Stimulated activated CD8-positive, alpha-beta memory T cell treated with anti-CD3 and anti-CD28 coated beads, Interleukin-7, amount 100 ng/mL, for 1 hour (primary cell): ENCODE measurements at places on chromosomes 6 and 20.

DNA sequence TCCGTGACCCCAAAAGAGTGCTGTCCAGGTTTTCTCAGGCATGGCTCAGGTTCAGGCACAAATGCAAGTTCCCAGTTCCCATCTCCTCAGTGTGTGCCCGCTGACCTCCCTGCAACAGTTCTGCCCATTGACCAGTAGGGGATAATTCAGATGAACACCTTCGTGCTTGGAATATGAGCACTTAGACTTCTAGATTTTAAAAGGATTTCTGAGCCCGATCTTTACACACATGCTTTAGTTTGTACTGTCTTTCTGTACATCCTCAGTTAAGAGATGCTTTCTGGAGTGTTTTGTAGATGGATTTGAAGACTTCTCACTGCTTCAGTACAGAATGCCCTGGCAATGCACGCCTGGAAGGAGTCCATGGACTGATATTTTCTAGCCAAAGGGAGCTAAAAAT lies 239.6 kb upstream of the PLCB4 start:
- DNase-seq, result no peak

GRCh38 chr20:49460916-49461315 lies 21.6 kb downstream of the KCNB1 start:
- no peak for DNase-seq

- no peak for DNase-seq
Measured at GRCh38 chr6:15551798-15552197, 111.0 kb downstream of the DTNBP1 start.

GRCh38 chr6:108559884-108560462 lies 744 bp upstream of the FOXO3 start:
- peak; percentile 11 for DNase-seq

DNA sequence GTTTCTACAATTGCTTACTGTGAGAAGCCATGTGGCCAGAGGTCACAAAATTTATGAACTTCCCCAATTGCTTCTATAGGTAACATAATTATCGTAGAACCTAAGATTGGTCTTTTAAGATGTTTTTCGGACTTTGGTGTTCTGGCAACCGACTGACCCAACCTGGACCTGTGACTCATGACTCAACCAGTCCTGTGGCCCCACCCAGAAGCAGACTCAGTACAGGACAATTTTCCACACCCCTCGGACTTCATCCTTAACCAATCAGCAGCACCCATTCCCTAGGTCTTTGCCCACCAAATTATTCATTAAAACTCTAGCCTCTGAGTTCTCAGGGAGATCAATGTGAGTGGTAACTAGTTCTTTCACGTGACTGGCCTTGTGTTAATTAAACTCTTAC lies 26.4 kb upstream of the AKAP12 start:
- DNase-seq, result no peak

DNA sequence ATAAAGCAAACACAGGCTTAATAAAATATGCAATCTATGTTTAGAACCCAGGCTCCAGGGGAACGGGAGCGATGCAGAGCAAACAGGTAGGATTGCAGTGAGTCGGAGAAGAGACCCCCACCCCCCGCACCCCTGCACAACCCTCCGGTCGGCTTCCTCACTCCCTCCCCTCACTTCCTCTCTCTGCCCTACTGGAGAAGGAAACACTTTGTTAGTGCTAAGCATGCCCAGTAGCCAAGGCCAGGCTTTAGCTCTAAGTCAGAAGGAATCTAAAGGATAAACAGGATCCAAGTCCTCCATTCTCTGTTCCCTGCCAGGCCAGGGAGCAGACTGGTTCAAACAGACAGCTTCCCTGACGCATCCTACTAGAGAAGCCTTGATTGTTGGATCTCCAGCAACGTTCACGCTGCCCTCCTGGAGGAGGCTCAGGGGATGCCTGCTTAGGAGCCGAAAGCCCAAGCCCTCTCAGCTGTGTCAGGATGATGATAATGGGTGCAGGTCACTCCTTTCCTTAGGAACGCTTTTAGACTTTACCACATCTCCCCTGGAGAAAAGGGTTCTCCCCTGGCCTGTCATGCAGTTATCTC lies 14.7 kb downstream of the FOXQ1 start:
- DNase-seq, result no peak

DNA sequence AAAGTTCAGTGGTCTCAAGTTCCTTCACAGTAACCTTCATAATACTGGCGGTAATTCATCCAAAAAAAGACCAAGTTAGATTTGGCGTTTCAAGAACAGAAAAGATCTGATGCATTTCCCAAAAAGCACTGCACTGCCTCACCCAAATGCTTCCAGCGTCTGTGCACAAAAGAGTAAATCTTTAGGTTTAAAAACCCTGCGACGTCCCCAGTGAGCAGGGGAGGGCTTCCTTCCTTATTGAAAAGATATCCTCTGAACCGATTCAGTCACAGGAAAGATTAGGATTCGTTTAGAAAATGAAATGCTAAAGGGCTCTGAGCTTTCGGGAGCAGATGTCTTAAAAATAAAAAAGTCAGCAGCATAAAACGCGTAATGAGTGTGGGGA lies 654 bp downstream of the TBC1D7 start:
- no peak for DNase-seq

- no peak for DNase-seq
Measured at GRCh38 chr20:47438464-47439381, 63.0 kb upstream of the NCOA3 start.

GRCh38 chr6:125534430-125535263 lies 214.8 kb upstream of the HEY2 start:
- no peak for DNase-seq

DNA sequence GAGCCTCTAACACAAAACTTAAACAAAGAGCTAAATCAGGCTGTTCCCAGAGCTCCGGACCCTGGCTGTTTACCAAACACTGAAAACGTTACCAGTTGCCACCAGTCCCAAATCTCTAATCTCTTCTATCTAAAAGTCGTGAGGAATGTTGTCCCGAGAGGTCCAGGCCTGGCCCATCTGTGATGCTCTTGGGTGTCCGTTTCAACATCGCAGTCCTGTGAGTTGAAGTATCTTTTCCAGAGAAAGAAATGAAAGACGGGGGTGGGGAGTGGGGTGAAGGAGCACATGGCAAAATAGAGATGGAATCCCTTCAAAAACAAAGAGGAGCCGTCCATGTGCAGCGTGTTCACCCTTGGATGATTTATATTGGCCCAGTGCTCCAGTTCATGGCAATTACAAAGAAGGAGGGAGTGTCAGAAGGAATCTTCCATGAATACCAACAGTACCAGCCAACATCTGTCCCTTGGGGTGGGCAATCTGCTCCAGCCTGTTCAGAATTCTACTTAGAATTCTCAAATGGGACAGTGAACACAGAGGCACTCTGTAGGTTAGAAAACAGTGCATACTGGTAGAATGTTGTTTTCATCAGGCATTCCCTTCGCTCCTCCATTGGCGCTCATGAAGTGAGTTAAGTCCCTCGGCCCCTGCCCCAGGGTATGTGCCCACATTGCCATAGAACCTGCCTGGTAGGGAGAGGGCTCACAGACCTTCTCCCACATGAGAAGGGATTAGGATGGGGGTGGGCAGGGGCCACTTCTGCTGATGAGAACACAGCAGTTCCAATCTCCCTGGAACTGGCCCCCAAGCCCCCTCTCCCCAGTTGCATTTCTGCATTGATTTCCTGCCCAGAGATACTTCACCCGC lies 112.1 kb downstream of the LY86 start:
- DNase-seq, result no peak

DNA sequence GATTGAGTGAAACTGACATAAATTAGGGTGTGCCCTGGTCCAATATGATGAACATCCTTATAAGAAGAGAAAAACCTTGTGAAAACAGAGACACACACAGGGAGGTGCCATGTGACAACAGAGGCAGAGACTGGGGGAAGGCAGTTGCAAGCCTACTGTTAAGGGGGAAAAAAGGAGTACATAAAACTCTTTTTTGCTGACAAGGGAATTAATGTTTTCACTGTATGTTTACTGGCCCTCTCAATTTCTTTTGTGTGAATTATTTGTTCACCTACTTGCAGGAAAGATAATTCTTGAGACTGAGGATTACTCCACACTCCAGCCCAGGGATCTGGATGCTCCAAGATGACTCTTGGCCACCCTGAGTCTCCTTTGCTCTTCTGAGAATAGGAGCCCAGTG lies 12.1 kb upstream of the NRSN1 start:
- no peak for DNase-seq

GRCh38 chr20:796921-797320 lies 28.6 kb upstream of the SLC52A3 start:
- no peak for DNase-seq

DNA sequence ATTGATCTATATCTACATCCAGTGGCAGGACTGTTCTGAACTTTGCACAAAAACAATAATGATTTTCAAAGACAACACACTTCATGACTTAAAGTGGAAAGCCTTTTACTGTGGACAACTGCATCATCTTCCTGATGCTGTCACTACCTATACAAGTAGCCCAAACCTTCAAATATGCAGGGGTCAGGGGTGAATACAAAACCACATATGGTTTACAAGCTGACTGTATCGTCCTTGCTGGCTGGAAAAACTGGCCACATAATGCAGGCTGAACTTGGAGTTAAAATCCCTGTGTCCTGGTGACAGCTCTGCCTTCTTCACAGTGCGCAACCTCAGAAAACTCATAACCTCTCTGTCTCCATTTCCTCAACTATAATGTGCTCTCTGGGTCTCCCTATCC lies 128.9 kb downstream of the GMDS start:
- no peak for DNase-seq

- DNase-seq, result no peak
Measured at GRCh38 chr6:133835901-133836300, 53.0 kb upstream of the TCF21 start.

DNA sequence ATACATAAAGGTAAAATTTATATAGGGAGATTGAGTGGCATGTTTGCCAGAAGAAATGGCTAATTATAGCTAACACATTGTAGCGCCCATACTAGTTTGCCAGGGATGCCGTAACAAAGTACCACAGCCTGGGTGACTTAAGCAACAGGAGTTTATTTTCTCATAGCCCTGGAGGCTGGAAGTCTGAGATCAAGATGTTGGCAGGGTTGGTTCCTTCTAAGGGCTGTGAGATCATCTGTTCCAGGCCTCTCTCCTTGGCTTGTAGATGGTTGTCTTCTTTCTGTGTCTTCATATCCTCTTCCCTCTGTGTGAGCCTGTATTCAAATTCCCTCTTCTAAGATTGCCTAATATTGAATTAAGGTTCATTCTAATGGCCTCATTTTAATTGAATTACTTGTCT lies 417.5 kb upstream of the OPRM1 start:
- no peak for DNase-seq

DNA sequence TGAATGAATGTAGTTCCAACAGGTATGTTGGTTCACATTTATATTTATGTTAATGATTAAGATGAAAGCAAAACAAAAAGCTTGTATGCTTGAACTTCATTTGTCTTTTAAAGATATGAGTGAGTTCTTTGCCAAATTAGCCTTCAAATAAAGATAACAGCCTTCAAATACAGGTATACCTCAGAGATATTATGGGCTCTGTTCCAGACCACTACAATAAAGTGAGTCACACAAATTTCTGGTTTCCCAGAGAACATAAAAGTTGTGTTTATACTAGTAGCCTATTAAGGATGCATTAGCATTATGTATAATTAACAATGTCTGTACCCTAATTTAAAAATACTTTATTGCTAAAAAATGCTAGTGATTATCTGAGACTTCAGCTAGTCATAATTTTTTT lies 245.3 kb upstream of the MAN1A1 start:
- no peak for DNase-seq

GRCh38 chr6:130063806-130064205 lies 45.4 kb downstream of the L3MBTL3 start:
- DNase-seq, result no peak

DNA sequence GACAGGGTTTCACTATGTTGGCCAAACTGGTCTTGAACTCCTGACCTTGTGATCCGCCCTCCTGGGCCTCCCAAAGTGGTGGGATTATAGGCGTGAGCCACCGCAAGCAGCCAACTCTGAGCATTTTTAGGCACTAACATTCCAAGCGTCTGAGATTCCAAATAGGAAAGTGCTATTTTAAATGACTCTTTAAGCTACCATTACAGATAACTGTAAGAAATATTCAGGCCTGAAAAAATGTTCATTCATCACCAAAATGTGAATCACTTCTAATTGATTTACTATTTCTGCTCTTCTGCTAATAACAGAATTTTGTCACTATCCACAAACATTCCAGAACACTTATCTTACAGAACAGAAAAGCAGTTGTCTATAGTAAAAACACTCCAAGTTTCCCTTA lies 106.5 kb downstream of the BACH2 start:
- no peak for DNase-seq

GRCh38 chr20:47273591-47274235 lies 82.8 kb downstream of the ZMYND8 start:
- no peak for DNase-seq

DNA sequence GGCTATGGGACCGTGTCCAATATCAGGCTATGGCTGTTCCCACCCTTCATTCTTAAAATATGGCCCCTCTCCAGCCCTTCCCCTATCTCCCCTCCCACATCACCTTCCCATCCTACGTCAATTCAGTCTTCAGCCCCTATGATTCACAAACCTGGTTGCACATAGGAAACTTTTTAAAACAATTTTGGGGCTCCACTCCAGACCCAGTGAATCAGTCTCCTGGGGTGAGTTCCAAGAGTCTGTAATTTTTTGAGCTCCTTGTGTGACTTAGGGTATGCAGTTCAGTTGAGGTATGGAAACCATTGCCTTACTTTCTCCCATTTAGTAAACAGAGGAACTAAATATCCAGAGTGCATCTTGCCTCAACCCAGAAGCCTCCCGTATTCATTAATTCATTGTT lies 5.5 kb downstream of the HNF4A start:
- no peak for DNase-seq

DNA sequence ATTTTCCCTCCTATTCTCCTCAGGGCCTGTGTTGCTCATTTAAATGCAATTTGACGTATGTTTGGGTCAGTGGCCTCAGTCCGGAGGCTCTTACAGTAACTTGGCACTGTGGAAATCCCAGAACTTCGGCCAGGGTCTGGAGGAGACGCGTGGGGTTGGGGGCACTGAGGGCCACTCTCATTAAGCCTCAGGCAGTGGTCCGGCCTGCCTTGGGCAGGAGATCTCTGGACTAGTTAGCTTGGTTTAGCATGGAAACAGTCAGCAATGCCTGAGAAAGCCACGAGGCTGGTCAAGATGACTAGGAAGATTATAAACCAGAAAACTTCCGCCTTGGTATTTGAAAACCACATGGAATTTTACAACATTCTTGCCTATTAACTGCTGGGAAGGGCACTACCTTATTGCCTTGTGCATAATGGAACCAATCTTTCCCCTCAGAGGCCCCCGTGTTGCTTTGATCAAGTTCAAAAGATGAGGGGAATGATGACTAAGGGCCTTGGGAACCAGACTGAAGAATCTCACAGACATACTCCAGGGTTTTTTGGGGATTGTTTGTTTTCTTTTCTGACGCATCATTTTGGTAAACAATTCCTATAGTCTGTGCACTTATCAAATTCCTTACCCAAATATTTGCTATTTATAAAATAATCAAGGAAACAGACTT lies 206.0 kb upstream of the PREP start:
- DNase-seq, result no peak

DNA sequence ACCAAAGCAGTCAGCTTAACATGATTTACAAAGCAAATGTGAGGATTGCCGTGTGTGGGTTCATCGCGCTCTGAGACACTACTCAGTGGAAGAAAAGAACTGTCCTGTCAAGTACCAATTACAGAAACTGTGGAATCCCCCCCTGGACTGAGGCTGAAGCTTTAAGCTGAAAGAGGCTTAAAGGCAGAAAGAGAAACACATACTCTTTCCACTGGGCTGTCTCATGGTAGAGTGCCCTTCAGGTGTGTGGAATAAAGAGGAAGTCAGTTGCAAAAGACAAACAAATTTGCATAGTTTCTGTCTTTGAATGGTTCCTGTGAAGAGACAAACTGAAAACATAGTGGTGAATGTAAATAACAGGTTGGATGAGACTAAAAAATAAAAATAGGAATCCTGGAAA lies 560.4 kb upstream of the SYNCRIP start:
- DNase-seq, result no peak

- DNase-seq, result no peak
Measured at GRCh38 chr6:15451738-15452137, 205.9 kb downstream of the JARID2 start.
